Activated CD4-positive, CD25-positive, alpha-beta regulatory T cell (primary cell): ENCODE measurements at places on chromosomes 7 and 10.

DNA sequence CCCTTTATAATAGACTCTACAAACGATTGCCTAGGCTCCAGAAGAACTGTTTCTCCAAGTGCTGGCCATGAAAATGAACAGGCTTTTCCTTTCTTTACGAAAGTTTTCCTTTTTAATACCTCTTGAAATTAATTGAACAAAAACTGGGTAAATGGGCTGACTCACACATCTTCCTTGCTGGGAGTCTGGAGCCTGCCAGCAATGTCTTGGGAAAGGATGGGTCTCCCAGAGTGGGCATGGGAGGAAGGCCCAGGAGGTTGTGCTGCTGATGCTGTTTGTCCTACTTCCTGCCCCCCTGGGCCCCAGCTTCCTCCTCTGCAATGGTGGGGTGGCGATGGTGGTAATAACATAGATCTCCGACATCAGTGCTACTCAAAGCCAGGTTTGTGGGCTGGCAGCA, 174.1 kb downstream of the RPS24 start:
- no peak for DNase-seq

DNA sequence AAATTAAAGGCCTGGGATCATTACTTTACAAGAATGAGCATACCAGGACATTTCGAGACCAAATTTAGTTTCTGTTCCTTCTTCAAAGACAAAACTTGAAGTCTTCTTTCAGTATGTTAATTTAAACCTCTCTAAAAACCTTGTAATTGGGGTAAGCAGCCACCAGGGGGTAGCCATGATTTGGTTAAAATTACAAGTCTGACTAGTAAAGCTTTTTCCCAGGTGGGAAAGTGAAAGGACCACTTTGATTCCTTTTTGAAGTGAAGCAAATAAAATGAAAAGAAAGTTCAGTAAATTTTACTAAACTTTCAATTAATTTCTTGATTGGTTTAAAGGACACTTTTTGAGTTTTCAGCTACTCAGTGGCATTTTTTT, 294.3 kb downstream of the BBS9 start:
- no peak for DNase-seq

GRCh38 chr10:21273400-21273968, 252.0 kb downstream of the SKIDA1 start:
- no peak for DNase-seq

DNA sequence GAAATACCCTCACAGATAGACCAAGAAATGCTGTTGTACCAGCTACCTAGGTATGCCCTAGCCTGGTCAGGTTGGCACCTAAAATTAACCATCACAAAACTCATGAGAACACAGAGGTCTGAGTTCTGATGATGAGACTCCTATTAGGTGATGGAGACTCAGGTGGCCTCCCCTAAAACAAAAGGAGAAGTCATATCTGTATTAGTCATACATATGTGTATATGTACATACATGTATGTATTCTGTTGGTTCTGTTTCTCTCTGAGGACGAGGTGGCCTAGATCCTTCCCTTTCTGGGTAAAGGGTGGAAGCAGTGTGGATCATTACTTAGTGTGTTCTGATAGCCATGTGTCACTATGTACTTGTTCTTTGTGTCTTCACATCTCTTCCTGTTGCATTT, 207.2 kb upstream of the PRSS1 start:
- no peak for DNase-seq

GRCh38 chr7:12695965-12696364, 8.5 kb downstream of the ARL4A start:
- DNase-seq, result no peak

DNA sequence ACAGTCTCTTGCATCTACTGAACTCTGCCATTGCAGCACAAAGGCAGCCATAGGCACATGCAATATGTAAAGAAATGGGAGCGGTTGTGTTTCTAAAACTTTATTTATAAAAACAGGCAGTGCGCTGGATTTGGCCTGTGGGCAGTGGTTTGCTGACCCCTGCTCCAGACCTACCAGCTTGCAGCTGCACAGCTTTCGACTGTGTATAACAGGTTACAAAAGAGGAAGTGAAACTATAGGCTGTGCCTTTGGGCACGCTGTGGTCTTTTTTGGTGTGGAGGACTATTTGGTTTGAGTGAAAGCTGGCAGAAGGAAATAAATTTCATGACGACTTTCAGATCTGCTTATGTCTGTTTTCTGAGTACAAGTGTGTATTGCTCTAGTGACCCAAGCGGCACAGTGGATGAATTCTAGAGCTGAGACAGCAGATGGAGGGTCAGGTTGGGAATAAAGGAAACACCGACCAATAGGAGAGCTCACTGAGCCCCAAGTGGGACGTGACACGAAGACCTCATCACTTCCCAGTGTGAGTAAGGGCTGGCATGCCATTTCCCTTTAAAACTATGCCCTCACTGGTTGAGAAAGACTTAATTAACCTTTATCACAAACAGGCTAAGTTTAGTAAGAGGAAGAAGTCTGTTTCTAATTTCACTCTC, 152.7 kb downstream of the ANK3 start:
- DNase-seq, result no peak

GRCh38 chr7:3283130-3283704, 17.8 kb upstream of the SDK1 start:
- no peak for DNase-seq

DNA sequence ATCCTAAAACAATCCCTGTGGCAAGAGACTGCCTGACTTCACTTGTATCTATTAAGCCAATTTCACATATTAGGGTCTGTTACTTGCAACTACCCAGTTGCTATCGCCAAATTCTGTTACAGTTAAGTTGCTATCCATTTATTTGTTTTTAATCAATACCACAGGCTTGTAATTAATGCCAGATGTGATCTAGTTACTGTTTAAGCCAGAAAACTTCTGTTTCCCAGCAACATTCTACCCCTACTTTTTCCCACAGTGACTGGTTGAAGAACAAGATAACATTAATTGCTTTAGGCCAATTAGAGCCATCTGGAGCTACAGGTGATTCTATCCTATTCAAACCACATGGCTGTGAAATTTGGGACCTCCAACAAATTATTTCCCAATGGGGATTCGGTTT, 131.3 kb downstream of the ALOX5 start:
- DNase-seq, result no peak

DNA sequence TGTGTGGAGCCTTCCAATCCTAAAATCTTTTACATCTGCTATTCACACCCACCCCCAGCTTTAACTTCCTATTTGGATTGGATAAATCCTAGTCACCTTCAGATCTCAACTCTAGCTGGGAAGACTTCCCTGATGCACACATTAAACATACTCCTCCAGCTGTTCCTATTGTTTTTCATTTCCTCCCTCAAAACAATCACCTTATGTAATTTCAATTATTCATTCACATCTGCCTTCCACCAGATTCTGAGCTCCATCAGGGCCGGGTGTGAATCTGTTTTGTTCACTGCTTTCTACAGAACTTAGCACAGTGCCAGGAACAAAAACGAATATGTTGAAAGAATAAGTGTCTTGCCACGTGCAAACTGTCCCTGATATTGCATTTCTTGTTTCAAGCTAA, 497.4 kb downstream of the PLXDC2 start:
- DNase-seq, result no peak

DNA sequence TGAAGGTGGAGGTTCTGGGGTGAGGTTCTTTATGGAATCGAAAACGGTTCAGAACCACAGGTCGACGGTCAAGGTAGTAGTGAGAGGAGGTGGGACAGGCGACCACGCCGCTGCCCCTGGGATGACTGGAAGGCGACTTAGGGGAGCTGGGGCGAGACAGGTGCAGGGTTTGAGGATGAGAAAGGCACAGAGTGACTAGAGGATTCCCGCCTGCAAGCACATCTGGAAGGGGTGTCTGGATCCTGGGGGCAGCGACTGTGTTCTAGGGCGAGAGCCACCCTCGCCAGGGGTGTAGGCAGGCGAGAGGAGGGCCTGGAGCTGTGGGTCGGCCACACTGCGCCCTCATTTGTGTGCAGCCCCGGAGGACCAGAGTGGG, 468 bp upstream of the IRF5 start:
- no peak for DNase-seq

- DNase-seq, result no peak
Measured at GRCh38 chr7:106089647-106090046, 22.5 kb downstream of the SYPL1 start.

- DNase-seq, result no peak
Measured at GRCh38 chr7:44066494-44067063, 1.2 kb upstream of the PGAM2 start.

DNA sequence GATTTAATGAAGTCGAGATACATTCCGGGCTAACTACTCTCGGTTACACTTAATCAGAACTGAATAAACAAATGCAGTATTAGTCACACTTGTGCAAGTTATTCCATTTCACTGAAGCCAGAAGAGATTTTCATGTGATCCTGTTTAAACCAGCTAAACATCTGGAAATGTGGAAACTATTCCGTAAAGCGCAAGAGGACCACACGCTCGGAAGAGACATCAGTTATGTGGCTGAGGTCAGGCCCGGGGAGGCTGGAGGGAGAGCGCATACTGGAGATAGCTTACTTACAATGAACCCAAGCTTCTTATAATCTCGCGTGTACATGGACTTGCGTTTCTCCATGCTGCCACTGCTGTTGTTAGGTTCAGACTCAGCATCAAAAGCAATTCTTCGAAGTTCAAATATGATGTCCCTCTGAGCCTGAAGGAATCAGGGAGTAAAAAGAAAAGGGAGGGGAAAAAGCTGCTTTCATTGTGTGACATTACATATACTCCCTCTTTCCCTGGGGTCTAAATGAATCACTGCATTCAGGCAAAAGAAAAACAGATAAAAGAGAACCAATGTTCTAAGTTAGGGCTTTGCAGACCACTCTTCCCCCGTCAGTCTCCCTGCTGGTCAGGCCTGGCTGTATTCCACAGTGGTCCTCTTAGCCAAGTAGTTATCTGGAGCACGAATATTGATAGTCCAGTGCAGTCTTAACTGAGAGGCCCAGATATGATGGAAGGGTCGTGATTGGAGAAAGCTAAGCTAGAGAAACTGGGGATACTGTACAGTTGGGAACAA, 237.4 kb downstream of the ELMO1 start:
- no peak for DNase-seq

DNA sequence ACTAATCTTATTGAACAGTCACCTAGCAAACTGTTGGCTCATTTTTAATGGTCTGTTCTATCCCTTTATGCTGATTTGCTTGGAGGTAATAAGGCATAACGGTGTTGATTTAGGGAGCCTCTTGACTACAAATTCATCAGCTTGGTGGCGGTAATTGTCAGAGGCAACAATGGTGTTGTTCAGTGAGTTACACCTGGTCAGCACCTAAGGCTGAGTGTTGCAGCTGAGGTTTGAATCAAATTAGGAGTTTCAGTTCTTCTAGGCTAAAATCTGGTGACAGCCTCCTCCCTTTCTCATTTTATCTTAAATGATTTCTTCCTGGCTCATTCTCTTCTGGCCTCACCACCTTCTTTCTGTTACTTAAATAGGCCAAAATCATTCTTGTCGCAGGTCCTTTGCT, 42.3 kb upstream of the SP8 start:
- no peak for DNase-seq
